Airway epithelial cell (primary cell): ENCODE measurements at places on chromosomes 5 and 9. TPM values are rescaled to one million over a fixed set of nuclear protein-coding genes. Genes with fewer than 3 reads are reported as not detected.

The SLC6A19 gene
- not detected in 2 replicates for total RNA-seq

The MAT2B gene
- 33.6 and 37.7 TPM in 2 replicates for total RNA-seq

The AGXT2 gene
- not detected in 2 replicates for total RNA-seq

The ANKRD33B gene
- total RNA-seq = 0.49 and 0.65 TPM in 2 replicates

The CBY3 gene
- total RNA-seq = not detected in 2 replicates

The SLC6A3 gene
- not detected in 2 replicates for total RNA-seq

The ZNF454 gene
- 0.51 and 1.1 TPM in 2 replicates for total RNA-seq
